ENCODE measurements at places on chromosomes 3 and 15.

DNA sequence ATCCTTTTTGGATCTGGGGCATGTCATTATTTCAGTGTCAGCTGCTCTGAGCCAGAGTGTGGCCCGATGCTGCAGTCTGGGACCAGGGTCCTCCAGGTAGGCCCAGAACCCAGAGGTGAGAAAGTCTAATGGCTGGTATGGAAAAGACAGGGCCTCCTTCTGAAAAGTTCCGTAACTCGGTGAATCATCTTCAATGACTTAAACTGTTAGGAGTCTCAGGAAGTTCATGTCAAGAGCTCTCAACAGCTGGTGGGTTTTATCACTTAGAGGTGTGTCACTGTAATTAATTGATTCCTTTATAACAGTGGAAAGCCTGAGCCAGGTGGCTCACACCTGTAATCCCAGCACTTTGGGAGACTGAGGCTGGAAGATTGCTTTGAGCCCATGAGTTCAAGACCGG lies 28.5 kb upstream of the PDE8A start:
- no peak for DNase-seq

DNA sequence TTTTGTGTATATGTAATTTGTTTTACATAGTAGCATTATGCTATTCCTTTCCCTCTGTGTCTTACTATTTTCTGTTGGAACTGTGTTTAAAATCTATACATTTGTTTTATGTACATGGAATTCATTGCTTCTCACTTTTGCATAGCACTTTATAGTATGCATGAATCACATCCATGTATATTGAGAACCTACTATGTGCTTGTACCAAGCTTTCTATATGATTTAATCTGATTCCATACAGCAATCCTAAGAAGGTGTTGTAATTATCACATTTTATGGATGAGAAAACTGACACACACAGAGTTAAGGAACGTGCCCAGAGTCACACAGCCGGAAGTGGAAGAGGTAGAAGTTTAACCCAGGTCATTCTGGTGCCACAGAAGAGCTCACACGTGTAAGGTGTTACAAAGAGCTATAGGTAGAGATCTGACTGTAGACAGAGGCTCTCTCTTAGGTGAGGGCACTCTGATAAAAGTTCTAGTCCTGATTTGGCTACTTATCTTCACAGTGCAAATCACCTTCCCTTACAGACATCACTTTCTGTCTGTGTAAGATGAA lies 3.5 kb upstream of the SMAD3 start:
- DNase-seq: no peak

DNA sequence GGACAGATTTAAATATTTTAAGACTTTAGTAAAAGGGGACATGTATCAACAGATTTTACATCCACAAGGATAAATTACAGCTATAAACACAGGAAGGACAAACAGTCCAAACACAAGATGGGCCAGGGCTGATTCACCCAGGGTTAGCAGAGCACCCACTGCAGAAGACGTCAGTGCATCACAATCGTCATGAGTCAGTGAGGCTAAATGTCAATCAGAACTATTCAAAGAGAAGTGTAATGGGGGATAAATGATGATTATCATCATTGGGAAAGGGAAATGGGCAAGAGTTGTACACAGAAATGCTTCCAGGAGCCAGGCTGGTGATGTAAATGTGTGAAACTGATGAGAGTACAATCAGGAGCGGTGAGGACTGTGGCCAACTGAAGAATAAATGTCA lies 226.8 kb downstream of the PLCL2 start:
- peak; percentile 69 for DNase-seq

GRCh38 chr3:133832802-133833144 lies 27.2 kb downstream of the SRPRB start:
- no peak for DNase-seq

DNA sequence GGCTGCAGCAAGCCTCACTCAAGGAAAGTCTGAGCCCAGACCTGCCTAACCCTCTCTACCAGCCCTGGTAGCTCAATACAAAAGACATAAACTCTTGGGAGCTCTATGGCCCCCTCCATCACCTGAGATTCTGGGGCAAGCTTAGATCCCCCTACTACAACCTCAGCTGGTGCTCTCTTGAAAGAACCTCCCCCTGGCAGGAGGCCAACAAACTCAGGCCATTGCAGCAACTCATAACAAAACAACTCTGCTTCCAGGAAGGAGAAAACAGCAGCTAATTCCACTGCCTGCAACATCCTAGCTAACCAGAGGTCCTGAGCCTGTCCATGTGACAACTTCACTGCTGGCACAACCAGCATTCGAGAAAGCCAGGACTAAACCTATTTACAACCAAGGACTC lies 169.2 kb downstream of the ROBO1 start:
- DNase-seq: no peak

- DNase-seq: no peak
These were observed 78.4 kb downstream of the DUT start for GRCh38 chr15:48409623-48410022.

- no peak for DNase-seq
These were observed 140.0 kb downstream of the PDZRN3 start for GRCh38 chr3:73484656-73485248.
